Stimulated activated CD4-positive, alpha-beta T cell treated with anti-CD3 and anti-CD28 coated beads, Interleukin-12 subunit alpha, Interleukin-12 subunit beta, amount 100 ng/mL, for 24 hours (primary cell): ENCODE measurements at places on chromosomes 11 and 22.

DNA sequence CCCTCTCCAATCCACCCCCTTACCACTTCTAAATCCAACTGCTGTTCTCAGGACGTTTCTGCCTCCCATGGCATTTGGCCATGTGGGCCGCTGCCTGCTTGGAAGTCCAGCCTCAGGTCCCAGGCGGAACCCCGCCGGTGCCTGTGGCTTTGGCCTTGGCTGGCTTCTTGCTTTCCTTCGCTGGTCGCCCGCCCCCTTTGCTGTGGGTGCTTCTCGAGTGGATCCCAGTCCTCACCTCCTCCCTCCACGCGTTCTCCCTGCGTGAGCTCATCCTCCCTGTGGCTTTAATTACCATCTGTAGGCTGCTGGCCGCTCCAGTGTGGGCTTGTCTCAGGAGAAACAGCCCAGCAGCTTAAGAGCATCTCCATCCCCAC lies 111.7 kb downstream of the NECTIN1 start:
- no peak for DNase-seq

DNA sequence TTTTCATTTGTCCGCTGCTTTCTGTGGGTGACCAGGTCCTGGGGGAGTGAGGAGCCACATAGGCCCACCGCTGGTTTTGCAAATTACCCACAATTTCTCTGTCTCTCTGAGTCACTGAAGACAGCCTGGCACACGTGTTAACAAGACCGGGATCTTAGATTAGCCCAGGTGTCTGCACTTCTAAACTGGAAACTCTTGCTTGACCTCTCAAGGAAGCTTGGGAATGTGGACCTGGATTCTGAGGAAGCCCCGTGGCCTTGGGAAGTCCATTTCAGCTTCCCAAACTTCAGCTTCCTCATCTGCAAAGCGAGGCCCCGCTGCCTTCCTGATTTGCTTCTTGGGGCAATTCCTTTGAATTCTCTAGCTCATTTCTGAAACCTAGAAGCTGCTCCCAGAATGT lies 119.9 kb downstream of the KIAA1671 start:
- DNase-seq: no peak

DNA sequence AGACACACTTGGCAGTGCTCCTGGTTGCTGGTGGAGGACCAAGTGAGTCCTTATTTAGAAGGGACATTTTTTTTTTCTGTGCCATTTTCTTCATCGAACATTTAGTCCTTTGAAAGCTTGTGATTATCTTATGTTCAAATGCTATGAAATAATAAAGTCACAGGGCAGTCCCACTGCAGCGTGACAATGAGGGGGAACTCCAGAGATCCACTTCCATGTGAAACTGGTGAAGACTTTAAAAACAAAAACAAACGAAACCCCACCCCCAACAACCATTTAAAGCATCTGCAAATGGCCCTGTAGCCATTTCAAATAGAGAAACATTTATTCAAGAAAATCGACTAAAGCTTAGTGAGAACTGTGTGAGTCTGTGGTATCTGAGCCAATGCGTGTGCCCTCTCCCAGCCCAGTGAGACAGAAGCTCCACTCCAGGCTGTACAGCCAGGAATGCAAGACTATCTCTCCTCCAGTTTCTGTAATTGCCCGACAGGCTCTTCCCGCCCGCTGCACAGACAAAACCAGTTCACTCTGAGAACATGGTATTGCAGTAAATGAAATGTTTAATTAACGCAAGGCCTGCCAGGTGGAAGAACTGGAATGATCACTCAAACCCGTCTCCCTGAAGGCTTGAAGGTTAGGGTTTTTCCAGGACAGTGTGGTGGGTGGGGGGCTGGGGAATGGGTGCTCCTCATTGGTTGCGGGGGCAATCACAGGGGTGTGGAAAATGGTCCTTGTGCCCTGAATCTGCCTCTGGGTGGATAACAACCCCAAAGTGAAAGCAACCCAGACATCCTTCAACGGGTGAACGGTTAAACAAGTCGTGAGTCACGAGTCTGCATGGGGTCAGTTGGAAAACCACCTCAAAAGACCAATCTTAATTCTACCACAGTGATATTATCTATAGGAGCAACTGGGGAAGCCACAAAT lies 8.4 kb downstream of the KRTAP5-6 start:
- DNase-seq: no peak

DNA sequence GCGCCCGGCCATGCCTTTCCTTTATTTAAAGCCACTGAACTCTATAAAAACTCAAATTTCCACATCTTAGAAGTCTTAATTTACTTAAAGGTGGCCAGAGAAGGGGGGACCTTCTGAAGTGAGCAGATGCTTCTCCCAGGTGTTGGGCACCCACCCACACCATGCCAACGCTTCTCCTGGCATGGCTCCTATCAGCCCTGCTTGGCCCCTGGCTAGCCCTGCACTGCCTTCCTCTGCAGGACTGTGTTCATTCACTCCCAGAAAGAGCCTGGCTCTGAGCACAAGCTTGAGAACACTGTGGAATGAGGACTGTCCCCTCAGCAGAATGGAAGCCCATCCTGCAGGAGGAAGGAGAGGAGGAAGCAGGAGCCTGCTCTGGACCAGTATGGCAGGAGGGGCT lies 34.6 kb upstream of the ARFGAP3 start:
- DNase-seq: no peak

DNA sequence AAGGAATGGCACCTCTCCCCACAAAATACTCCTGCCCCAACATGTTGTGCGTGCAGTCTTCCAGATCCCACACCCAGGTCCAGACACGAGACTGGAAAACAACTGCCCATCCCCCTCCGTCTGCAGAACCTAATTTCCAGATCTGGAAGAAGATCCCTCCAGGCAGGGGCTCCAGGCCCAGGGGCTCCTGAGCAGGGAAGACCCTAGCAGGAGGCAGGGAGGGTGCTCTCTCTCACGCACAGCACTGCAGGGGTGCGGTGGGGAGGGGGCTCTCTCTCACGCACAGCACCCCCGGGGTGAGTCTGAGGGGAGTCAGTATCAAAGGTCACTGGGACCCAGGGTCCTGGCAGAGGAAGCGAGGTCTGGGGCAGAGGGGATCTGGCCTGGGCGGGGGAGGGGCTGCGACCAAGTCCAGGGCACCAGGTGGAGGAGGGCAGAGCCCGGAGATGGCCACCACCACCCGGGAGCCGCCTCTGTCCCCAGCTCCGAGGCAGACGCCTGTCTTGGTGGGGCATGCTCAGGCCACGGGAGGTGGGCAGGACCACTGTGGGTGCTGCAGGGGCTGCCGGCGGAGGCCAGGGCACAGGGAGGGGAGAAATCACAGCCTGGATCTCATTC lies 1.7 kb downstream of the MLC1 start:
- no peak for DNase-seq
